Naive B cell (primary cell): ENCODE measurements at places on chromosomes 3 and 15.

- DNase-seq: no peak
Observed at GRCh38 chr15:70556779-70557178, 206.6 kb downstream of the UACA start.

DNA sequence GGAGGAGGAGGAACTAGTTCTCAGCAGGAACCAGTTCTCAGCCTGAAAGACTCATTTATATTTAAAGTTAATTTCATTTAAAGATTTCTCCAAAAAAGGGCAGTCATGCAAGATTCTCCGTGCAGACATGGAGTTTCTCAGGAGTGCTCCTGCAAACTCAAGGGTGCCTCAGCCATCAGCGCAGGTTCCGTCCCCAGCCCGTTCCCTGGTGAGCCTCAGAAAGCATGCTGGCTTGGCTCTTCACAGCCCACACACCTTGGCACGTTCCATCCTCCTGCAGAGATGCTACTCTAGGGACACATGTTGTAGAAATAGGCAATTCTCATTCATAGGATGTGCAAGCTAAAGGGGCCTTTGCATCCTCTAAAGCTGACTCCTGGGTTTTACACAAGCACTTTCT lies 123.0 kb downstream of the LIPC start:
- DNase-seq: no peak

DNA sequence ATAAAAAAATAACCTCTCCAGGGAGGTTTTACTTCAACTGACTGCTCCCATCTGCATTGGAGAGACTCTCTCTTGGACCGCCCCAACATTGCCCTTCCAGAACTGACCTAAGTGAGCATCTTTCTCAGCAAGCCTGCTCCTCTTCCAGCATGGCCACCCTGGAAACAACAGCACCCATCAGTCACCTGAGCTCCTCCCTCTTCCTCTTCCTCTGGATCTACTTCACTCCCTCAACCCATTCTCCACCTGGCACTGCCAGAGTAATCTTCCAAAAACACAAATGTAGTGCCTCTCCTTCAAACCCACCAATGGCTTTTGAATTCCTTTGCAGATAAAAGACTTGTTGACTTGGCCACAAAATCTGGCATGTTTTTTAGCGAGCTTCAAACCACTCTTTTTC lies 128.8 kb upstream of the NR2F2 start:
- DNase-seq: no peak

DNA sequence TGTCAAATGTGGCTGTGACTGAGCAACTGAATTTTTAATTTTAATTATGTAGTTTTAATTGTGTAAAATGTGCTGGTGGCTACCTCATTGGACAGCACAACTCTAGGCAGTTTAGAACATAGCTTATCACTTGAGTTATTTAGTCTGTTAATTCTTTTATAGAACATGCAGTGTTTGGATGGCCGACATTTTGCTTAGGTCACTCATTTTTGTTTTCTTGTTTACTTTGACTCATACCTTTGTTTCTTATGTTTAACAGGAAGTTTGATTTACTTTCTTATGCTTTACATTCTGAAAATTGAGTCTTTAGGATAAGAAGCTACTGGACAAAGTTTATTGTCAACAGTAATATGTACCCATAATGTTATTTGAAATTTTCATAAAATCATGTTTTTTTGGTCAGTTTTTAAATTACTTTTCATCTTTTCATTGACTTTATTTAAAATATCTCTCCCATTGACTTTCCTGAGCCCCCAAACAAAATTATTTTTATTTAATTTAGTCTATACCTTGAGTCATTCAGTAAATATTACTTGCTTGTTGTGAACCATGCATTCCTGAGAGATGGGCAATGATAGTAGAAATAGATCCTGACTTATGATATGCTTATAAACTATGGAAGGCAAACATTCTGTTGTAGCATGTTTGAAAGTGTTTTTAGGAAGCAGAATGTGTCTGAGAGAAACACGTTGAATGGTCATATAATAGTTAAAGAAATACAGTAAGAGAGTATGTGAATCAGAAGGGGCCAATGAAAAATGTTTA lies 60.6 kb downstream of the TCF12 start:
- no peak for DNase-seq

GRCh38 chr15:65553691-65554090 lies 23.4 kb downstream of the HACD3 start:
- no peak for DNase-seq

GRCh38 chr3:184733181-184733580 lies 21.3 kb upstream of the MAGEF1 start:
- no peak for DNase-seq
